ENCODE measurements at places on chromosomes 5 and 9. TPM values are rescaled to one million over a fixed set of nuclear protein-coding genes. Genes with fewer than 3 reads are reported as not detected.

The PKD2L2 gene
- total RNA-seq: not detected

- DNase-seq: no peak
Observed at GRCh38 chr9:82457298-82457697, 468.7 kb downstream of the SPATA31D1 start.

- DNase-seq: no peak
Observed at GRCh38 chr5:24161559-24161958, 483.2 kb downstream of the CDH10 start.

- DNase-seq: no peak
Observed at GRCh38 chr5:129906177-129906887, 2.1 kb downstream of the CHSY3 start.

The OR1J1 gene
- total RNA-seq: not detected

The CCIN gene
- 0.19 TPM for total RNA-seq

GRCh38 chr5:142901476-142902185 lies 131.5 kb downstream of the ARHGAP26 start:
- no peak for DNase-seq

GRCh38 chr9:136016572-136017288 lies 55.6 kb upstream of the UBAC1 start:
- DNase-seq: no peak

The ARHGEF37 gene
- total RNA-seq: 8.5 TPM

- DNase-seq: no peak
Observed at GRCh38 chr9:15221746-15222145, 85.3 kb downstream of the TTC39B start.

DNA sequence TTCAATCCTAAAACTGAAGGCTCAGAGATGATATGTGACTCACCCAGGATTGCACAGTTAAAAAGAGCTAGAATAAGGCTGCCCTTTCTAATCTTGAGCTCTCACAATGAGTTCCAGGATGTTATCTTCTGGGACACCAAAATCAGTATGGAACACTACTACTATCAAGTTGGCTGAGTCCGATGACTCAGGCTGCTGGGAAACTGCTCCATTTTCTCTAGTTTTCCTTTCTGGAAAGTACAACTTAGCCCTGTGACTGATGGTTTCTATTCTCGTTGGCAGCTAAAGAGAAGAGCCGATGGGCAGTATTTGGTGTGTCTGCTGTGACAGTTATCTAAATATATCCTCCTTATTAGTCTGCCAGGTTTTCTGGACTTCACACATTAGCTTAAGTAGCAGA lies 37.9 kb upstream of the DPYSL3 start:
- DNase-seq: no peak

The SPINK4 gene
- not detected for total RNA-seq

The FREM1 gene
- total RNA-seq: 0.06 TPM

GRCh38 chr9:2992427-2992826 lies 148.5 kb upstream of the PUM3 start:
- no peak for DNase-seq

DNA sequence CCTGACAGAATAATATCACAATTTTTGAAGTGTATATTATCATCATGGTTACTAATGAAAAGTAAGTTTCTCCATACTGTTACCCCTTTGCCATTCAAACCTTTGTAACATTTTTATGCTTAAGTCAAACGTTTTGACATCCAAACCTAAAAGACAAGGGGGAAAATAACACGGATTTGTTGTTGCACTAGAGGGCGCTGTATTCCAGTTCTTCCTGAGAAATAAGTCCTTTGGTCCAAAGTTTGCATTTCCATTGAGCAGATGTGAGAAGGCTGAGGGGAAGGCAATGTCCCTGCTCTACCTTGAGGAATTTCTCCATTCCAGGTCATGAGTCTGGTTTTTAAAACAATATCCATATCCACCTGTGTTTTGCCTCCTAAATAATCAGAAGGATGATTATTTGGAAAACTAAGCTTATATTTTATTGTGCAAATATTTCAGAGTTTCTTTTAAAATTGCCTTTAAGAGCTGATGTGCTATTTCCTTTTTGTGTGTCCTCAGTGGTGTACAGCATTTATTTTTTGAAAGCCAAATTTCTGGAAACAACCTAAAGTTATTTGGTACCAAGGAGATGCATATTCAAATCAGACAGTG lies 9.7 kb downstream of the LECT2 start:
- DNase-seq: peak; percentile 71

- DNase-seq: no peak
Observed at GRCh38 chr5:116759860-116760640, 185.4 kb upstream of the SEMA6A start.

The SLC4A9 gene
- 0.06 TPM for total RNA-seq

DNA sequence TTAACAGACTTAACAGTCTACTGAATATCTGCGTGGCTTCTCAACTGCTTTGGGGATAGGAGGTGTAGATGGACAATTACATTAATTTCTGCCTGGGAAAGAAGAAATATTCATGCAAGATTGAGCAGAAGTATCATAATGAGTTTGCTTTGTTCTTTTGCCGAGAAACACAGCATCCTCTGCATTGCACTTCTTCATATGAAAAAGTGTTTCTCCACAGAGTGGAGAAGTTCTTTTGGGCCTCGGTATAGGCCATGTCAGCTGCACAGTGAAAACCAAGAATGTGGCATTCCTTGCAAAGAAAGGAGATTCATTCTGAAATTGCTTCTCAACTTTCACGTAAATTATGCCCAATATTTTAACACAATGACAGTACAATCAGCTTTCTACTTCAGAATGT lies 17.6 kb upstream of the SNX2 start:
- no peak for DNase-seq

The AQP3 gene
- 0.68 TPM for total RNA-seq

DNA sequence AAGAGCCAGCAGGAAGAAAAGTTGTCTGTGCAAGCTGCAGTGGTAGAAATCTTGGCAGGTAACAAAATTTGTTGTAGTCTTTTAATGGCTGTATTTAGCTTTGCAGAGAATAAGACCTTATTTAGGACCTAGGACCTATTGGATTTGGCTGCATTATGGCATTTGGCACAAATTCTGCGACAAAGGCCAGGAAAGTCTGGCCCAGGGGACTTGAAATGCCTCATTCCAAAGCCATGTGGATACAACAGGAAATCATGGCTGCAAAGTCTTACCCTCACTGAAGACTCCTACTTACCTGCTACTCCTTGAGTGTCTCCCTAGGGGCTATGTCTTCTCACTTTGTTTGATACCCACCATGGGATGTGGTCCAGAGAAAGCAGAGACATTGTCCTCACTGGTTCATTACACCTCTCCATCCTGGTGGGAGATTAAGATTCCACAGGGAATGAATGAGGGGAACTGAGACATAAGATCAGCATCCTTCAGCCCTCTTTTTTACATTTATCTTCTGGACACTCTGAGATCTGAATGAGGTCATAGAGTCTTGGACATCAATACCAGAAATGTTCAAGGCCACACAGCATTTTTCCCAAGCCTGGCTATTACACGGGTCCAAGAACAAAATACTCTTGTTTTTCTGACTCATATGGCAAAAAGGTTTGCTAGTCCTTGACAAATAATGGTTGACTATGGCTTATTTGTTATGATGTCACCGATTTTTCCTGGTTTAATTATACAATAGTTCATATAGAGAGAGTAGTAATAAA lies 119.4 kb downstream of the PDE8B start:
- DNase-seq: no peak

DNA sequence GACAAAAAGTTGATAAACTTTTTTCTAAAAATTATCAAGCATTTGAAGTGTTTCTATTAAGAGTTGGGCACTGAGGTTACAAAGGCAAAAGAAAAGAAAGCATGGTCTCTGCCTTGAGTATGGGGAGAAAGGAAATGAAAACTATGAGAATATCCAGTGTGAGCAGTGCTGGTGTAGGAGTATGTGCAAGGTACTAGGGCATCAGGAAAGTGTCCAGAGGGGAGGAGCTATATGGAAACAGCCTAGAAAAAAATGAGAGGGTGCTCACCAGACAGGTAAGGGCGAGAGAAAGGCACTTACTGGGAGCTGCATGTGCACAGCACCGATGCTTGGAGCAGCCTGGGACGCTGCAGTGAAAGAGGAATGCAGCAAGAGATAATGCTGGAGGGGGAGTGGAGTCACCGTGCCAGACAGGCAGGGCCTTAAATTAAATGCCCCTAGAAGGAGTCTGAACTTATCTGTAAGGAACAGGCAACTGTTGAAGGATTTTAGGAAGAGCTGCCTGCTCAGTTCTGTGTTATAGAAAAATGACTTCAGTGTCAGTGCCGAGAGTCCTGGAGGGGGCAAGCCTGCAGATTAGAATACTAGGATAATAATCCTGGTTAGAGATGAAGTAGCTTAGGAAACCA lies 14.0 kb downstream of the MCC start:
- no peak for DNase-seq

GRCh38 chr9:134377976-134378375 lies 51.7 kb downstream of the RXRA start:
- no peak for DNase-seq

DNA sequence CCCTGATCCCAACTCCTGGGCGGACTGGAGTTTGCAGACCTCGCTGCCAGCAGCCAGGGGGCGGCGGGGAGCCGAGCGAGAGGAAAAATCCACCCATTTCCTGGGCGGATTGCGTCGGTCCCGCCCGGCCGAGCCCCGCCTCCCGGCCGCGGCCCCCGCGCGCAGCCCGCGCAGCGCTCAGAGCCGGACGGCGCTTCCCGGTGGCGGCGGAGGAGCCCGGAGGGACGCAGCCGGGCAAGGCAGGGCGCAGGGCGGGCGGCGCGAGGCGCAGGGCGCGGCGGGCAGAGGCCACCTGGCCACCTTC lies at the start of gene OLFM1:
Gene OLFM1 (plus strand): TSS at position 180 of the 304 bp plus-strand sequence. CDS start 322 bp downstream, outside the sequence.
- DNase-seq: no peak

GRCh38 chr5:56514245-56514644 lies 281.1 kb upstream of the ANKRD55 start:
- no peak for DNase-seq

DNA sequence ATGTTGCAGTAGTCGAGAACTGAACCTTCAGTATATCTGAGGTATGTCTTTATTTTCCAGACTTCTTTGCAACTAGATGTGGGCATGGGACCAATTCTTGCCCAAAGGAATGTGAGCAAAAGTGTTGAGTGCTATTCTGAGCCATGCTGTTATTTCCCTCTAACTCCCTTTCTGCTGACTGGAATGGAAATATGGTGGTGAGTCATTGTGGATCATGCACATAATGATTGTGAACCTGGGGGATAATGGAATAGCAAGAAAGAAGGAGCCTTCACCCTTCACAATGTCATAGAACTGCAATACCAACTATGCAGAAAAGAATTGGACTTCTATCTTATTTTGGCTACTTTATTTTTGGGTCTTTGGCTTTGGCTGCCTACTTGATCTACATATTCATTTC lies 10.3 kb upstream of the DOCK2 start:
- DNase-seq: no peak

- no peak for DNase-seq
Observed at GRCh38 chr5:83277953-83278352, 193.6 kb upstream of the VCAN start.

GRCh38 chr5:162289489-162289888 lies 221.9 kb downstream of the GABRG2 start:
- DNase-seq: no peak

DNA sequence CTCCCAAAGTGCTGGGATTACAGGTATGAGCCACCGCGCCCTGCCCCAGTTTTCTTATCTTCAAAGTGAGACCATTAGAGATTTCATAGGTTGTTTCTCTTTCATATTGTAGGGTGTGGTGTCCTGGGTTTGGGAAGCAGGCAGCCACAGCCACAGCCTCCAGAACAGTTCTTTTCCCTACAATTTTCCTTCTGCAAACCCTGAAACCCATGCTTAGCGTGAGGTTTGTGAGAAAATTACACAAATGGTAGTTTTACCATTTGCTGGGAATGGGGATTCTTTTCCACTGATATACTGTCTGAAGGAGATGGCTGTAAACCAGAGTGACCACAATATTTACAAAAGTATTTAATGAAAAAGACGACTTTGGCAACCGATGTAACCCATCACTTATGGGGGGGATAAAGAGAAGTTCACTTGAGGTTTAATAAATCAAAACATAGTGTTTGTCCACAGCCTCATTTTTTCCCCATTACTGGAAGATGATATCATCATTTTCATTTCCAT lies 26.7 kb upstream of the ECM2 start:
- DNase-seq: no peak

- DNase-seq: no peak
Observed at GRCh38 chr5:141734501-141735229, 52.6 kb upstream of the ARAP3 start.

- DNase-seq: no peak
Observed at GRCh38 chr9:116717150-116717549, 30.0 kb downstream of the TRIM32 start.

The MYMK gene
- total RNA-seq: not detected

The FOXD1 gene
- total RNA-seq: 10.8 TPM

DNA sequence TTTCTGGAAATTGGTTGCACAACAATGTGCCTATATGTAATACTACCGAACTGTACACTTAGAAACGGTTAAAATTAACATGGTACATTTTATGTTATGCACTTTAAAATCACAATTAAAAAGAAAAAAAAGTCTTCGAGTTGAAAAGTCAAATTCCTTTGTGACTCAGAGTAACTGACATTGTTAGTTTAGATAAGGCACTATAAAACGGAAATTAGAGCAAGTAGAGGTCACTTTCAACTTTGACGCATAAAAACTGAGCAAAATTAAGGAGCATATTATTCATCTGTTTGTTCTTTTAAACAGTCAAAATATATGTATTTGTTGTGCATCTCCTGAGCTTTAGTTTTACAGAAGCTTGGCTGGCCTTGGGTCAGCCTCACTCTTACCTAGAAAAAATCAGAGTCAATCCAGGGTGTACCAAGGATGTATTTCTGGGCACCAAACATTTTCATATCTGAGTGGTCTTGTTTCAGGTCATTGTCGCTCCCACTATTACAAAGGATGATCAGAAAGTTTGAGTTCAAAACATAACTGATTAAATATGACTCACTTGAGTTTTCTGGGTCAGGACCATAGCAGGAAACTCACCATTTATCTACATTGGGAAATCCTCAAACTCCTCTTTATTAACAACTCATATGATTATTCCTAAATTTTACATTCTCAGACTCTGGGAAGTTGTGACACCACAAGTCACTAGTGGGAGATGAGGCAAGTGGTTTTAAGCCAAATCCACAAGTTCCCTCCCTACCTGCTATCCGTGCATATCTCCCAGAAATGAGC lies 160.6 kb downstream of the CCDC192 start:
- DNase-seq: no peak

- DNase-seq: no peak
Observed at GRCh38 chr5:139787568-139788293, 7.9 kb upstream of the PSD2 start.

- no peak for DNase-seq
Observed at GRCh38 chr9:117681888-117682287, 22.3 kb upstream of the TLR4 start.

DNA sequence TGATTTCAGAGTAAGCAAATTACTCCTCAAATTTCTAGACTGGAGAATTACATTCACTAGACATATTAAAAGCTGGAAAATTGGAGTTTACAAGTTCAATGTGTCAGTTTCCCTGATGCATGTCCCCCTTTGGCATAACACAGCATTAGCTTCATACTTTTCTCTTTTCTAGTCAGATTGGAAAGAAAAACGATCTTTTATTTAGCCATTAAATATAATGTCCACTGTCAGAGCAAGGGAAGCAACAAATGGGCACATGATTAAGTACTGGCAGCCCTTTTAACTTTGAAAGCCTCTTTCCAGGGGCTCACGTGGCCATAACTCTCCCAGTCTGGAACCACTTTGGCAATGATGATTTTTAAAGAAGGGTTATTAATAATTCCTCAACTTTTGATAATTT lies 203.3 kb downstream of the KCNN2 start:
- DNase-seq: no peak

GRCh38 chr9:13352451-13352979 lies 73.0 kb upstream of the MPDZ start:
- DNase-seq: no peak
